ENCODE measurements at places on chromosomes 2 and 18.

DNA sequence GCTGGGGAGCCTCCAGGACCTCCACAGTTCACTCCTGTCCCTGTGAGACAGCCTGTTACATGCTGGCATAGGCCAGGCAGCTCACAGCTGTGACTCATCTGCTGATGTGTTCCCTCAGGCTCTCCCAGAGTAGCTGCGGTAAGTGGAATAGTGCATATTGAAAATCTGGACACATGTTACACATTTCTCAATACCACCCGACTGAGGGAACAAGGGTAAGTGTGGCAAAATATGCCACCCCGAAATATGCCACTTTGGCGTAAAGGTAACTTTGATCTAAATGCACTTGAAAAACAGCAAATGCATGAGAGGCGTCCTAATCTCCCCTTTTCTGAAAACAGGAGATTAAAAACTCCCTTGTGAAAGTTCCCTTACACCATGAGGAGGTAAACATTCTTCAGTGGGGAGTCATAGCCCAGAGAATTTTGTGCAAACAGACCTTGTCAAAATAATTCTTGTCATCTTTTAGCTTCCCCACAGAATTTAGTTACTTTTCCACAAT lies 557.9 kb downstream of the CCDC85A start:
- DNase-seq = no peak

GRCh38 chr2:218727502-218728165 lies 17.0 kb downstream of the TTLL4 start:
- no peak for DNase-seq

DNA sequence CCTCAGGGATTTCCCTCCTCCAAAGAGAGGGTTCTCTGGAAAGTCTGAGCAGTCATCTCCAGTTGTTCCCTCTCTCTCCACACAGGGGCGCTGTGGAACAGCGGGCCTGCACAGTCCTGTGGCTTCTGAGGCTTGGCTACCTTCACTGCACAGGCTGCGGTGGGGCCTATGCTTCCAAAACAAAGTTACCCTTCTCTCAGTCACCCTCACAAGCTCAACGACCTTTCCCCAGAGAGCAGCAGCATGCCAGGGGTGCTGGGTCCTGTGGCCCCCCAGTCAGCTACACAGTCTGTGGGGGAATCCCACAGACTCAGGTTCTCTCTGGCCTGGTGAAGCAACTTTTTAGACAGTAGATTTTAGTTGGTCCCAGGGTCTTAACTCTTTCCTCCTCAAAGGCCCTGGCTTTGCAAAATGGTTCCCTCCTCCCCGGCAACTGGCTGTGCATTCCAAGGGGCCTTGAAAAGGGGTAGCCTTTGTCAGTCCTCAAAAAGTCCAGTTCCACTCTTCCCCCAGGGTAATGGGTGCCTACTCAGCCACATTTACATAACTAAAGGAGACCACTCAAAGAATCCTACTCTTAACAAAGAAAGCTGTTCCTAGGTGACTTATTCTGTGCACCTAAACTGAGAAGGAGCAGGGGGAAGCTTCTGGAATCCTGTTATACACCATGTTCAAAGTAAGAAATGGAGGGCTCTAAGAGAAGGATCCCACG lies 14.9 kb downstream of the B3GNT7 start:
- DNase-seq = no peak

- DNase-seq = no peak
These were observed 62.8 kb upstream of the NEUROD1 start for GRCh38 chr2:181742922-181743722.

DNA sequence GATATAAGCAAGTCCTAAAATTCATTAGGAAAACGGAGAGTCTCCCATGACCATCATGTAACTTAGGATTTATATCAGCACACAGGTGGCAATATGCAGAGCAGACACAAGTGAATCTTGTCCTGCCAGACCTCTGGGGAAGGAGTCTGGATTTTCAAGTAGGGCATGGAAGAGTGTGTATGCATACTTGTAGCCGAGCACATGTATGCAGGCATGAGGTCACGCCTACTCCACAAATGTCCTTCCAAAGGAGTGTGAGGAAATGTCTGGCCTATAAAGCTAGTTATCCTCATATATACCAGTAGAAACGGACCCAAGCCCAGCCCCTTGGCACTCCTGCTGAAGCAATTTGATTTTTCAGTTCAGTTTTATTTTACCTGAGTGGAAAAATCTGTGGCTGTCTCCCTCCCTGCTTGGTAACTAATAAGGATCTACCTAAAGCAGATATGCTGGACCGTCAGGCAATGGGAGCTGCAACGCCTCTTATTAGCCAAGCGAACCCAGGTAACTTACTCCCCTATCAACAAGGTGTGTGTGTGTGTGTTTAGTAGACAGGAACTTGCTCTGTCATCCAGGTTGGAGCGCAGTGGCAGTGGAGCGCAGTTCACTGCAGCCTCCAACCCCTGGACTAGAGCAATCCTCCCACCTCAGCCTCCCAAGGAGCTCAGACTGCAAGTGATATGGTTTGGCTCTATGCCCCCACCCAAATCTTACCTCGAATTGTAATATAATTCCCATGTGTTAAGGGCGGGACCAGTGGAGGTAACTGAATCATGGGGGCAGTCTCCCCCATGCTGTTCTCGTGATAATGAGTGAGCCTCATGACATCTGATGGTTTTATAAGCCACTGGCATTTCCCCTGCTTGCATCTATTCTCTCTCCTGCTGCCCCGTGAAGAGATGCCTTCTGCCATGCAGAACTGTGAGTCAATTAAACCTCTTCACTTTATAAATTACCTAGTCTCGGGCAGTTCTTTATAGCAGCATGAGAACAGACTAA lies 2.8 kb downstream of the STAT1 start:
- DNase-seq = no peak

GRCh38 chr2:174840436-174840835 lies 76.2 kb upstream of the CHRNA1 start:
- no peak for DNase-seq

DNA sequence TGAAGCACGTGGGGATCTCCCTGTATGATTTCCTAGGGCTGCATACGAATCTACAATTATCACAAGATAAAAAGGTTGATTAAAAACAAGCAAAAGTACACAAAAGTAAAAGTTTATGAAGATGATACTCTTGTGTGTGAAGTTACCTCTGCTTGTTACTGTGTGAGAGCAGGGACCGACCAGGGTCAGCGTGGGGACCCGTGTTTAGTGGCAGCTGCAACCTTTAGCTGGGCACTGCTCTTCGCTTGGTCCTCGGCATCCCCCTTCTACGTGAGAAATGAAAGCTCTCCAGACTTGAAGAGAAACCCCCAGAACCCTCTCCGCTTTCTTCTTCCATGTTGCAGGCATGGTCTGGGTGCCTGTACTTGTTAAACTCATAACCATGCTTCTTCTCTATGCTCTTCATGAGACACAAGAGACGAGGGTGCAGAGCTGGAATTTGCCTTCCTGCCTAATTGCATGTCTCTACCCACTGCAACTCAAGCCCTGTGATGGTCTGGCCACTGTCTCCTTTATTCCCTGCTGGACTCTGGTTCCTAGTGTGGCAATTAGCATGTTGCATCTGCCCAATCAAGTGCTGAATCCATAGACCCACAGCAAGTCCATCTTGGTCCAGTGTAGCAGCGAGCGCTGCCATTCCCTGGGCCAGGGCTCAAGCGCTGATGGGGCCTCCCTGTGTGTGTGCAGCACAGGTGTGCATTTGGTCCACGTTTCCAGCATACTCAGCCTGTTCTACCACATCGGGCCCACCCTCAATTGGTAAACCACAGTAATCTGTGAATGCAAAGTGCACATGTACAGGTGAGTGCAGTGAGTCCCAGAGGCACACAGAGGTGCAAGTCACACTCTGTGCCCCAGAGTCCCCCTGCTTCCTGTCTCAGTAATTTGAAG lies 88.5 kb downstream of the TWIST2 start:
- no peak for DNase-seq

Measured in activated CD8-positive, alpha-beta memory T cell treated with anti-CD3 and anti-CD28 coated beads for 1 hour (primary cell).